ENCODE measurements at places on chromosomes 12 and 14.
A peak's percentile ranks its signal among the peaks of the same experiment; 100 is the strongest.

GRCh38 chr12:52307836-52308805 lies 13.1 kb downstream of the KRT83 start:
- peak; percentile 75 for DNase-seq

GRCh38 chr12:130116791-130117190 lies 45.5 kb upstream of the FZD10 start:
- peak; percentile 26 for DNase-seq

DNA sequence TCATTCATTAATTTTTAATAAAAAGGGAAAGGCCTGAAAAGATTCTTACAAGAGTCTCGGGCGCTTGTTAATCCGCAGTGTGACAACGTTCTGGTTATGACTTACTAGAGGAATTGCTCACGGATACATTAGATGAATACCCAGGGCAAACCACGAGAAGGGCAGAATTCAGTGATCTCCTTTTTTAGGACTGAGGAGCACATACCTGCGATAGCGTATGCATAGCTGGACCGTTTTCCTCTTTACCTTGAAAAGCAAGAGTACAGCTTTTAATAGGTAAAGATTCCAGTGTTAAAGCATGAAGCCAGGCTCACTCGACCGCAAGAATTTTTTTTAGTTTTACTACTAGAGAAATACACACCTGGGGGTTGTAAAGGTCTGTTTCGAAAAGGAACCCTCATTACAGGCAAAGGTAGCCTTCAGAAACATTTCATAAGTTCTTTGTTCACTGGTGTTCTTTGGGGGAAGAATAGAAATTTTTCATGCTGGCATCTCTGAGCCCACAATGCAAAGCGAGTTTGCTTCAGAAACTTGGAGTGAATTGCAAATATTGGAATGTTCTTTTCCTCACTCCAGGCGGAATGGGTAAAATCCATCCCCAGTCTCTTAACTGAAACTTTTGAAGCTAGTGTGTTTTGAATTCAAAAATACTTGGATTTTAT lies 953 bp downstream of the MAPK1IP1L start:
- DNase-seq: no peak

DNA sequence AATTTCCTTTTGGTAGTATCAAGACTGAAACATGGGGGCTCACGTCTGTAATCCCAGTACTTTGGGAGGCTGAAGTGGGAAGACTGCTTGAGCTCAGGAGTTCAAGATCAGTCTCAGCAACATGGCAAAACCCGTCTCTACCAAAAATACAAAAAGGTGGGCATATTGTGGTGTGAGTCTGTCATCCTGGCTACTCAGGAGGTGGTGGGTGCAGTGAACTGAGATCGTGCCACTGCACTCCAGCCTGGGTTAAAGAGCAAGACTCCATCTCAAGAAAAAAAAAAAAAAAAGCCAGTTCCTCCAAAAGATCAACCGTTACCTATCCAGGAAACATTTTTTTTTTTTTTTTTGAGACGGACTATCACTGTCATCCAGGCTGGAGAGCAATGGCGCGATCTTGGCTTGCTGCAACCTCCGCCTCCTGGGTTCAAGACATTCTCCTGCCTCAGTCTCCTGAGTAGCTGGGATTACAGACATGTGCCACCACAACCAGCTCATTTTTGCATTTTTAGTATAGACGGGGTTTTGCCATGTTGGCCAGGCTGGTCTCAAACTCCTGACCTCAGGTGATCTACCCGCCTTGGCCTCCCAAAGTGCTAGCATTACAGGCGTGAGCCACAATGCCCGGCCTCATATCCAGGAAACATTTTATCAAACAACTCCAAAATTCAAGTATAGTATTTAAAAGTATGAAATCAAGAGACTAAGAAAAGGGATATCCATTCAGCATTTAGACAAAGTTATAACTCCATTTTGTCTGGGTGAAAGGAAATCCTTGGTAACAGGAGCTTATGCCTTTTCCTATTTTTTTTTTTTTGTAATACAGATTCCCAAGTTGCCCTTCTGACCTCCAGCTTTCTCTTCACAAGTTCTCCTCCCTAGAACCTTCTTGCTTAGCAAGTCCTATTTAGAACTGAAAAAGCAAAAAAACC lies 3.4 kb downstream of the ACIN1 start:
- DNase-seq: no peak

DNA sequence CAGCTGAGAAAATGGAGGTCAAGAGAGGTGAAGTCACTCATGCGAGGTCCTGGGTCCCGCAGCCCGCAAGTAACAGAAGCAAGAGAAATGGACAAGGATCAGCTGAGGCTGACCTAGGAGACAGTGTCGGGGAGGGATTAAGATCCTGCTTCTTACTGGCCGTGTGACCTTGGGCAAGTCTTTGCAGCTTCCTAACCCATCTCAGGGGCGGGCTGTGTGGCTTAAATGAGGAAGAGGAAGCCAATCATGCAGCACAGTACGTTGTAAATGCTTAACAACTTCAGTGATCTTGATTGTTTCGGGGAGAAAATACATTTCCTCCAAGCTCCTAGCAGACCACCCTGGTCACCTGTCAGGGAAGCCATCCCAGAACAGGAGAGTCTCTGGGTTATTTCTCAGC lies 7.1 kb upstream of the PGF start:
- no peak for DNase-seq

- no peak for DNase-seq
Measured at GRCh38 chr12:104329707-104330532, 26.4 kb downstream of the EID3 start.

DNA sequence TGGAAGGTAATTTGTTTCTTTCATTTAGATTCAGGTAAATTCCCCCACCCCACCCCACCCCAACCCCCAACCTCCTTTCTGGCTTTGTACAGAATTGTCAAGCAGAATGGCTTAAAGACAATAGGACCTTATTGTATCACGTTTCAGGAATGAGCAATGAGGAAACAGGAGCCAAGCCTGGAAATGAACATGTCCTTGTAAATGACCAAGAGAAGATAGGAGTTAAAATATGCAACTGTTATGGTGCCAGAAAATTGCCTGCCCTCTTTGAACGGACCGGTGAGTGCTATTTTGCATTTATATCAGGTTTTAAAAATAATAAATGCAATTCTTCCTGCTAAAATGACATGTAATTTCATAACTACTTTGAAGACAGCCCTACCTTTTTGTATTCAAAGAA lies 141.6 kb upstream of the PELI2 start:
- DNase-seq: no peak

GRCh38 chr14:102200690-102201352 lies 61.1 kb downstream of the WDR20 start:
- DNase-seq: no peak

GRCh38 chr12:122243965-122244364 lies 18.1 kb upstream of the DIABLO start:
- no peak for DNase-seq

- DNase-seq: no peak
Measured at GRCh38 chr12:19688532-19688931, 249.2 kb downstream of the AEBP2 start.

GRCh38 chr12:98403936-98404335 lies 111.5 kb upstream of the TMPO start:
- no peak for DNase-seq
